Midbrain (tissue), 1 donor: ENCODE measurements at places on chromosomes 2 and 18.
A peak's percentile ranks its signal among the peaks of the same experiment; 100 is the strongest.

- DNase-seq, result no peak
These were observed 130.8 kb downstream of the SPAG16 start for GRCh38 chr2:213415093-213415492.

DNA sequence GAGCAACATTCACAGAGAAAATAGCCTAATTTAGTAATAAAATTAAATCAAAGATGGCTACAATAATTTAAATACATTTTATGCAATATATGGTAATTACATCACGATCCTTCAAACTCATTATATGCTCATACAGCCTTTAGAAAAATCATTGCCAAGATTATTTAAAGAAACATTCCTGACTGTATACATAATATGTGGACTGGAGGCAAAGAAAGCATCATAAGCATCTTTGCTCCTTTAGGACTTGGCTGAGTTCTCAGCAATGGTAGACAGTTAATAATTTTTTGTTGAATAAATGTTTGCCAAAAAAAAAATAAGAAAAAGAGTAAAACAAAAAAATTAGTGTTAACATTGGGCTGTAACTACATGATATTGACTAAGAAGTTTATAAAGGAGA, 26.9 kb downstream of the NCKAP5 start:
- DNase-seq, result no peak

GRCh38 chr18:76844742-76845477, 22.6 kb downstream of the ZNF236 start:
- DNase-seq, result no peak

GRCh38 chr2:144944546-144945220, 424.8 kb upstream of the ZEB2 start:
- DNase-seq, result no peak

- DNase-seq, result no peak
These were observed 7.7 kb upstream of the AMMECR1L start for GRCh38 chr2:127893494-127893893.

- DNase-seq, result no peak
These were observed 905 bp upstream of the NUP35 start for GRCh38 chr2:183123117-183123958.

DNA sequence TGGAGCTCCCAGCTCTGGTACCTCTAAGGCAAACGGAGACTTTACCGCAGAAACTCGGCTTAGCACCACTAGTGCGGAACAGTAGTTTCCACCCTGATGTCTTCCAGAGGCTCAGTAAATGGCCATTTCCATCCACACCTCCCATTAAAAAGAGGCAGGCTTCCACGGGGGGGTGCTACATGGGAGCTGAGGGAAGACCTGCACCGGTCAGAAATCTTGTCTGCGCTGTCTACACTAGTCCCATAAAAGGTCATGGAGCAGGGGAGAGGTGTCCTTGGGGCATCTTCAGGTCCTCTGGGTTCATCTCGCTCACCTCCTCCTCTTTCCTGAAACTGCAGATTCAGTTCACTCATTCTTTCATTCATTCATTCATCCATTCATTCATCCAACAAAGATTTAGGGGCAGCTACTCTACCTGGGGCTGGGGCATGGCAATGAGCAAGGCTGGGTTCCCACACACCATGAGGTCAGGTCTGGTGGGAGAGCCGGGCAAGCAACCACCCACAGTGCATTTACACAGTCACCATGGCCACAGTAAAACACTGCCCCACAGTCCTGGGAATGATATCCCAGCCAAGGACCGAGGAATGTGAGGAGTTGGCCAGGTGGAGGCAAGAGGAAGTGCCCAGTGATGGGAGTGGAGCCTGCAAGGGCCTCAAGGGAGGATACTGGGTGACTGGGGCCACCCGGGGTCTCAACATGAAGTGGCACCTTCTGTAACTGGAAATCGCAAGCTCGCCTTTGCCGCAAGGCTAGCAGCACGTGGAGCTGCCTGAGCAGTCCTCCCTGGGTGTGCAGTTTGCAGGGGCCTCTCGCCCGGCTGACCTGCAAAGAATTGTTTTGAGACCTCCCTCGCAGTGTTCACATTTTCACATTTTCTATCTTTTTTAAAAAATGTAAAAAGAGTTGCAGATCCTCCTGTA, 180.2 kb upstream of the RAB6C start:
- no peak for DNase-seq

DNA sequence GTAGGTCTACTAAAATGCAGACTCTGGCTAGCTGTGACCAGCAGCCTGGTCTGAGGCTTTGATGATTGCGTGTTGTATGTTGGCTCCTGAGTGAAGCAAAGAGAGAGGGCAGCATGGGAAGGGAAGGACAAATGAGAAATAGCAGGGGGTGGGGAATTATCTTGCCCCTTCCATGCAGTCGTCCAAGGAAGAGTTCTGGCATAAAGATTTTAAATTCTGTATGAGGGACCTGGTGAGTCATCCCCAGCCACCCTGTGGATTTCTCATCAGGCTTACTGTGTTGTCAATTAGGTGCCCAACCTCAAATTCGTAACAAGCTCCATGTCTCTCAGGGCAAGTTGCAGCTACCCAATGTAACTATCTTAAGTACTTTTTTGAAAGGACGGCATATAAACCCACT, 72.1 kb upstream of the NOSTRIN start:
- DNase-seq, result no peak

DNA sequence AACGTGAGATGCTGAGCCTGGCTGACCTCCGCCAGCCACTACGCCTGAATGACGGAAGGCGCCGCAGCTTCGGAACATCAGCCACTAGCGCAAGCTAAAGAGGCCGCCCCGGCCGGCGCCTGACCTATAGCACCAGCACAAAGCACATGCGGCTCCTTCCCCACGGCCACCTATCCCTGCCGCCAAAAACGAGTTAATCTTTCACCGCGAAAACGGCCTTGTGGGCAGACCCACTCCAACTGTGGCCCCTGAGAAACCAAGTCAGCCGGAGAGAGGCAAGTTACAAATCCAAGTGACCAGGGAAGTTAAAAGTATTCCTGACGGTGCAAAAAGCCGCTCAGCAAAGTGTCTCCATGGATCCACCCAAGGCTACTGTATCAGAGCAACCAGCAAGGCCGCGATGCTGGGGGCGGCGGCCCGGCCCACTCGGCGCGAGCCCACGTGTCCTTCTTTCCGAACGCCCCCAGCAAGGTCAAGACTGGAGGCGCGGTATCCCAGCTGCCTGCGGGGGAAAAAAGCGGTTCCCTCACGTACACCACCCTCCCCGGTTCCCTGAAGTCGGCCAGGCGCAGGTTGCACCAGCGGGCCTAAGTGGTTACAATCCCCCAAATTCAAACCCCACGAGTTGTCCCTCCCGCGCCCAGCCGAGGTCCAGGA, 575 bp downstream of the HSPD1 start:
- DNase-seq, result peak; percentile 58

DNA sequence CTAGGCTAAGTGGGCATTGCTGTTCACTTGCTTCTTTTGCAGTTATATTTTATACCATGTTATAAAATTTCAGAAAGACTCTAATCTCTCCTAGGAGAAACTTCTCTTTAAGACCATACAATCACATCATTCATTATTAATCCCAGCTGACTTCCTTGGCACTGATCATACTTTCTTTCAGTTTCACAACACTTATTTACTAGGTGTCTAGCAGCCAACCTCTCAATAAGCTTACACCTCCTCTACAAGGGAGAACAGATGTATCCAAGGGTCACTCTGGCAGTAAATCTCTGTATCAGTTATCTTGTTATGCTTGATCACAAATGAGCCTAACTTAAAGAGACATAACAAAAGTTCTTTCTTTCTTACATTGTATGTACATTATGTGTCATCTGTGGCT, 69.8 kb upstream of the EPB41L5 start:
- DNase-seq, result no peak

- peak; percentile 34 for DNase-seq
These were observed at the start of gene LONRF2 for GRCh38 chr2:100321866-100322820. TSS of gene LONRF2 (minus strand) at chr2:100322501. CDS start at chr2:100322093, 408 bp downstream.

DNA sequence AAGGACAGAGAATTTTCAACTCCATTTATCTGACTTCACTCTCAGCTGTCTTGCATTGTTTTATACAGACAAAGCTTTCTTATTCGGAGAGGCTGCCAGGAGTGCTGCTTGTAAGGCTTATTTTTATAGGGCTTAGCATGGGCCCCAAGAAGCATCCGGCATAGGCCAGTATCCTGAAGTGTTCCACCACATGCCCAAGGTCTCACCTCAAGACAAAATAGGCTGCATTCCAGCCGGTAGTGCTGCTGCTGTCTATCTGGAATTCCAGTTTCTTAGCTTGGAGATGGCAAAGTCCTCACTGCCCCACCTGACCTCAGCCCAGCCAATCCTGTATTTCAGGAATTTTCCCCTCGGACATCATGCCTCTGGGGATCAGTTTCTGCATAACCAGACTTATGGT, 47.6 kb upstream of the MCFD2 start:
- no peak for DNase-seq

- no peak for DNase-seq
These were observed 1243.1 kb upstream of the NXPH2 start for GRCh38 chr2:140023291-140023690.
